Activated CD8-positive, alpha-beta memory T cell treated with anti-CD3 and anti-CD28 coated beads, Interleukin-2, amount 10 ng/mL, durations not matched to agents 7 days and 5 days (primary cell): ENCODE measurements at places on chromosomes 6 and 20. TPM values are rescaled to one million over a fixed set of nuclear protein-coding genes. Genes with fewer than 3 reads are reported as not detected.

- H3K27me3 ChIP-seq, result no peaks in the 10 kb centered on the region
- H3K36me3 ChIP-seq, result no peaks in the 10 kb centered on the region
- DNase-seq, result no peak
- no peaks in the 10 kb centered on the region for H3K4me1 ChIP-seq
- no peak overlapping the region for H3K27ac ChIP-seq
These were observed 147.8 kb upstream of the CDH4 start for GRCh38 chr20:61104232-61104631.

DNA sequence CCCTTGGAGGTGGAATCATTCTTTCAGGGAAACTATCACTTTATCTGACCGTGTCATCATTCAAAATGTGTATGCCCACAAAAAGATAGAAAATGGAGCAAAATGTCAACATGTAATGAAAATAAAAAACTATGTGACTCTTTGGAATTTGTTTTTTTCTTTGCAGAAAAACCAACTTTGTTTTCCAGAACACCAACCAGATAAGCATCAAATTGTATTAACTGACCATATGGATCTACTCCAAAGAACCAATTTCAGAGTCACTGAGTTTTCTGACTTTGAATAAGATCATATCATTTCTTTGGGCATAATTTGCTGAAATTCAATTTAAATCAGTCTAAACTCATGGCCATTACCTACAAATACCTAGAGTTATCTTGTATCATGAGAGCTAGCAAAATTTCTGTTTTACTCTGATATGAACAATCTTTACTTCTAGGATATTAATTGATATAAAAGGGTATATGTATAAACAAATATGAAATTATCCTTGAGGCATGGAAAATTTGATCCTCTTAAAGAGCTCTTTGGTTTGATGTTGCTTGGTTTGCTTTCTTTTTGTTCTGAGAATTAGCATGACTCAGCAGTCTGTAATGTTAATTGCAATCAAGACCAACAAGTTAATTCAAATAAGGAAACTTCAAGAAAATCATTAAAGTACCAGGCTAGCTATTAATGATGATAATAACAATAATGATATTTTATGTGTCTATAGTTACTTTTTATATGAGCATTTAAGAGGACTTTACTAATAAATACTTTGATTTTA lies 444.4 kb upstream of the MARCKS start:
- DNase-seq, result no peak
- no peaks in the 10 kb centered on the region for H3K4me1 ChIP-seq
- no peaks in the 10 kb centered on the region for H3K36me3 ChIP-seq

DNA sequence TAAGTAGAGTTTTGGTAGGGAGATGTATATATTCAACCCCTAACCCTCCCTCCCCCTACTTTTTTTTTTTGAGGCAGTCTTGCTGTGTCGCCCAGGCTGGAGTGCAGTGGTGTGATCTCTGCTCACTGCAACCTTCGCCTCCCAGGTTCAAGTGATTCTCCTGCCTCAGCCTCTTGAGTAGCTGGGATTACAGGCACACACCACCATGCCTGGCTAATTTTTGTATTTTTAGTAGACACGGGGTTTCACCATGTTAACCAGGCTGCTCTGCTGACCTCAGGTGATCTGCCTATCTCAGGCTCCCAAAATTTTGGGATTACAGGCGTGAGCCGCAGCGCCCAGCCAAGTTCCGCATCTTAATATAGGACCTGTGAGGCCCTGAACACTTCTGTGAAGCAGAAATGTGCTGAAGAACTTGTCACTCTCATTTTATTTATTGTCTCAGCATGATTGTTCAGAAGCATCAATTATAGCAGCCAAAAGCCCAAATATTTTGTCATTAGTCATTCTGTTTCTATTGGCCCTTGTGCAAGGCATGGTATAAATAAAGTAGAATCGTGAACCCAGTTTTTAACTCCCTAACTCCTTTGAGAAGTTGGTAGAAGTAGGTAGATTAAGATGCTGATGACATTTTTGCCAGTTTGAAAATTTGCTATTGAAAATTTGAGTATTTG lies 19.4 kb downstream of the DSTN start:
- peaks cover 14% of the 10 kb centered on the region for H3K4me1 ChIP-seq
- H3K36me3 ChIP-seq, result peaks cover 9% of the 10 kb centered on the region
- H3K27me3 ChIP-seq, result no peaks in the 10 kb centered on the region
- no peak overlapping the region for H3K27ac ChIP-seq
- H3K4me3 ChIP-seq, result no peak overlapping the region

- no peak overlapping the region for H3K27ac ChIP-seq
- H3K4me3 ChIP-seq, result no peak overlapping the region
- DNase-seq, result no peak
- peaks cover 68% of the 10 kb centered on the region for H3K27me3 ChIP-seq
- peaks cover 16% of the 10 kb centered on the region for H3K4me1 ChIP-seq
These were observed 2.9 kb downstream of the AVP start for GRCh38 chr20:3081641-3082040.

The MLIP gene
- total RNA-seq, result not detected

The GLO1 gene
- total RNA-seq, result 149 TPM

The DNAH8 gene
- total RNA-seq, result 0.12 TPM

The PTPN1 gene
- 74.7 TPM for total RNA-seq
